ENCODE measurements at places on chromosomes 4 and X. TPM values are rescaled to one million over a fixed set of nuclear protein-coding genes. Genes with fewer than 3 reads are reported as not detected.
A peak's percentile ranks its signal among the peaks of the same experiment; 100 is the strongest.

GRCh38 chr4:16450031-16450430, 223.8 kb upstream of the TAPT1 start:
- no peak overlapping the region for H3K27ac ChIP-seq
- H3K4me3 ChIP-seq: no peak overlapping the region
- H3K36me3 ChIP-seq: no peaks in the 10 kb centered on the region
- no peaks in the 10 kb centered on the region for H3K27me3 ChIP-seq
- DNase-seq: no peak

GRCh38 chr4:16641971-16642370, 256.5 kb downstream of the LDB2 start:
- DNase-seq: no peak
- H3K27ac ChIP-seq: no peak overlapping the region
- H3K36me3 ChIP-seq: no peaks in the 10 kb centered on the region

DNA sequence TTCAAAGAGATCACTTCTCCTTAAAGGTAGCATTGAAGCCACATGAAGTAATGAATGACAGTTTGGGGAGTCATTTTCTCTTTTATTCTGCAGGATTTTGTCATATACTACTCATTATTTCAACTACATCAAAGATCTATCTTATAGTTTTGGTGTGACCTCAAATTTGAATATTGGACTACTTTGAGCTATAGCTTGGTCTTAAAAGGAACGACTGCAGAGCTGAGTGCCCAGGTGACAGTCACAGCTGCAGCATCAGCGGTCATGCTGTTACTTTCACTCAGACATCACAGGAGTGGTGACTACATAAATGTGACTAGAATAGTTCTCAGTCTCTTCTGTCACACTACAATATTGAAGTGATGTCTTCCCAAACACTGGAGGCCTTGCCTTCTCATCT, 10.7 kb upstream of the SPCS3 start:
- no peaks in the 10 kb centered on the region for H3K27me3 ChIP-seq
- H3K4me1 ChIP-seq: no peaks in the 10 kb centered on the region
- H3K4me3 ChIP-seq: no peak overlapping the region
- no peaks in the 10 kb centered on the region for H3K36me3 ChIP-seq

DNA sequence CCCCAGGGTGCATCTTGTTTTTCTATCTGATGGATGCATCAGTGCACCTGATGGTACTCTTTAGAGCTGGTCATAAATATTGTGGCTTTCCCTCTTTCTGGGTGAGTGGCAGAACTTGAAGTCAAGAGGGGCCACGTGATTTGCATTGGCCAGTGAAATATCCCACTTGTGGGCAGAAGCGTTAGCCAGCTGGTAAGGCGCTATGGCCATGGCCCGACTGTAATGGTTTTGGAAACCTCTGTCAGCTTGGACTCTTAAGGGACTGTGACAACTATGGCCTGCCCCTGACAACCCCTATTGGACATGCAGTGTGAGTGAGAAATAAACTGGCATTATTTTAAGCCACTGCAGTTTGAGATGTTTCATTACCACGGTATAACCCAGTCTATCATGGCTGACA, 72.8 kb downstream of the SEL1L3 start:
- H3K36me3 ChIP-seq: no peaks in the 10 kb centered on the region
- H3K4me1 ChIP-seq: no peaks in the 10 kb centered on the region
- H3K27me3 ChIP-seq: 0 out of 2 replicates have a peak, but pooled peaks cover 2% of the 10 kb centered on the region
- H3K4me3 ChIP-seq: no peak overlapping the region
- DNase-seq: no peak
- H3K27ac ChIP-seq: no peak overlapping the region

- H3K4me3 ChIP-seq: peak overlapping the region; percentile 75
- no peak for DNase-seq
- H3K27me3 ChIP-seq: no peaks in the 10 kb centered on the region
- H3K4me1 ChIP-seq: peaks cover 9% of the 10 kb centered on the region
Observed at GRCh38 chr4:105472871-105473323, 965 bp downstream of the PPA2 start.

- H3K4me1 ChIP-seq: no peaks in the 10 kb centered on the region
- H3K4me3 ChIP-seq: no peak overlapping the region
- no peaks in the 10 kb centered on the region for H3K36me3 ChIP-seq
- H3K27me3 ChIP-seq: no peaks in the 10 kb centered on the region
- H3K27ac ChIP-seq: no peak overlapping the region
Observed at GRCh38 chrX:100642290-100642689, 1.7 kb upstream of the SRPX2 start.

DNA sequence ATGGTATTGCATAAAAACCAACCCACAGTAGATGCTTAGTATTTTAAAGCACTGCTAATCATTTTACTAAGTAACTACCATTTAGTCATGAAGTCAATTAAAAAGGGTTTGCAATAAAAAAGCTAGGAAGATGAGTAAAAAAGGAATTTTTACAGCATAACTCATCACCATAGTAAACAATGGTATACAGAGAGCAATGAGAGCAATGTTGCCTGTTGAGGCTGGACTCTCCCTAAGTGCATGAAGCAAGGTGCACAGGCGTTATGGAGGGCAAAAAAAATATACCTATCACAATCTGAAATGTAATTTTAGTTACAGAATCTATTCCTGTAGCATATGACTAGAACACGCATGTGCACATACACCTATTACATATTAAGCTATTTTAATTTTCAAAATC, 129.6 kb upstream of the BMP3 start:
- no peak overlapping the region for H3K27ac ChIP-seq
- no peaks in the 10 kb centered on the region for H3K36me3 ChIP-seq
- H3K27me3 ChIP-seq: no peaks in the 10 kb centered on the region
- H3K4me3 ChIP-seq: no peak overlapping the region
- DNase-seq: no peak
- no peaks in the 10 kb centered on the region for H3K4me1 ChIP-seq

- no peaks in the 10 kb centered on the region for H3K4me1 ChIP-seq
- H3K27ac ChIP-seq: no peak overlapping the region
- no peak overlapping the region for H3K4me3 ChIP-seq
- DNase-seq: no peak
Observed at GRCh38 chrX:97389761-97390192, 506.1 kb downstream of the RPA4 start.

GRCh38 chrX:17377091-17377717, 2.2 kb downstream of the NHS start:
- H3K4me1 ChIP-seq: no peaks in the 10 kb centered on the region
- H3K36me3 ChIP-seq: no peaks in the 10 kb centered on the region
- no peak overlapping the region for H3K27ac ChIP-seq
- peak overlapping the region; percentile 34 for H3K4me3 ChIP-seq

DNA sequence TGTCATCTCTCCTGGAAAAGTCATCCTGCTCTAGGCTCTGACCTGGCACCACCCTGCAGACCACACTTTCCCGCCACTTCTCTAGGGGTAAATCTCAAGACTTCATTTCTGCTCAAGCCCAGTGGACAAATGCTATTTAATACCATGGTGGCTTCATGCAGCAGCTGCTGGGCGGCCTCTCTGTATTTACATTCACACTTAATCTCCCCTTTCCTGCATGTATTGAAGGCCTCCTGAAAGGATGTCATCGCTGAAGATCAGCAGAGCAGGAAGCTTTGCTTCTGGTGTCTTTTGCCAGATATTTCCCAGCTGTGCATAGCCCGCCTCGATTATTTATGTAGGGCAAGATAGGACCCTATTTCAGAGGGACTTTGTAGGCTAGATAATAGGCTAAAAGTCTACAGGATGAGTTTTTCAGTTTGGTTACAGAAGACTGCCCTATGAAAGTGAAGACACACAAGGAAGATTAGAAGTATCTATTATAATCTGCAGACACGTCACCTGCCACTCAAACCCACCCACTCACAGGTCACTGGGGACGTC, 17.2 kb downstream of the PROM1 start:
- H3K27me3 ChIP-seq: no peaks in the 10 kb centered on the region
- DNase-seq: no peak
- no peaks in the 10 kb centered on the region for H3K36me3 ChIP-seq
- H3K4me3 ChIP-seq: no peak overlapping the region
- H3K4me1 ChIP-seq: no peaks in the 10 kb centered on the region

DNA sequence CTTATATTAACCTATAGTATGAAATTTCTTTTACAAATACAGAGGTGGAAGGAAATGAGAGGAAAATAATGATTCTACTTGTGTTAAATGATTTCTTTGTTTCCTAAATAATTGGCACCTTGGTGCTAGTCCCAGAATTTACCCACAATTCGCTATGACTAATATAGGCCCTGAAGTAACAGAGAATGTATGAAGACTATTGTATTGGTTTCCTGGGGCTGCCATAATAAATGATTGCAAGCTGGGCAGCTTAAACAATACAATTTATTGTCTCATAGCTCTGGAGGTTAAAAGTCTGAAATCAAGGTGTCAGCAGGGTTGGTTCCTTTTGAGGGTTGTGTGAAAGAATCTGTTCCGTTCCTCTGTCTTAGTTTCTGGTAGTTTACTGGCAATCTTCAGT, 74.8 kb upstream of the GPRIN3 start:
- H3K36me3 ChIP-seq: no peaks in the 10 kb centered on the region
- no peaks in the 10 kb centered on the region for H3K27me3 ChIP-seq
- H3K4me3 ChIP-seq: no peak overlapping the region
- H3K4me1 ChIP-seq: no peaks in the 10 kb centered on the region
- no peak overlapping the region for H3K27ac ChIP-seq

GRCh38 chrX:125757794-125758564, 408.1 kb downstream of the DCAF12L2 start:
- H3K27me3 ChIP-seq: no peaks in the 10 kb centered on the region
- H3K4me1 ChIP-seq: no peaks in the 10 kb centered on the region
- no peak overlapping the region for H3K4me3 ChIP-seq
- H3K36me3 ChIP-seq: no peaks in the 10 kb centered on the region

DNA sequence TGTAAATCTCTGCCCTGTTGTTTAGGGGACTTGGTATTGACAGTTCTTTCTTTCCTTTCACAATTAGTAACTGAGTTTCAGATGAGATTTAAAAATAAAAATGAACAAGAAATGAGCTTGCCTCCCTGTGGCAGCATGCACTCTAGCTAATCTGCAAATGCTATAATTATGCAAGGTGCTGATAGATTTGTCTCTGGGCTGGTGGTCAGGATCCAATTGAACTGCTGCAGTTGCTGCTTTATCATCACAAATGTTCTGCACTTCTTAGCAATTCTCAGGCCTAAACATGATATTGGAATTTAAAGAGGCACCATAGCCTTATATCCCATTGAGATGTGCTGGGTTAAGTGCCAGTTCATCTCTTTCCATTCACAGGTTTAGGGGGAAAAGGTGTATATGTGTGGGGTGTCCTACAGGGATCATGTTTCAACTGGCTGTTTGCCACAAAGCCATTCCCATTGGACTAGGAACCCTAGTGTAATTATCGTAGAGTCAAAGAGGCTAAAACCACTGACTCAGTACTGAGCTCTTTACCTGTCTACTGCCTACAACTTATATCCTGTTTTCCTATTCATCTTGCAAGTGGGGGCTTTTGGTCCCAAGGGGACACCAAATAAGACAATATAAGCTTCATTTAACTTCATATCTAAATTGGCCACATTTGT, 260.3 kb upstream of the TEX13A start:
- no peaks in the 10 kb centered on the region for H3K36me3 ChIP-seq
- H3K27ac ChIP-seq: no peak overlapping the region
- no peak for DNase-seq
- H3K27me3 ChIP-seq: no peaks in the 10 kb centered on the region
- H3K4me1 ChIP-seq: no peaks in the 10 kb centered on the region

GRCh38 chrX:130555341-130555740, 153.6 kb downstream of the RBMX2 start:
- peaks cover 12% of the 10 kb centered on the region for H3K27me3 ChIP-seq
- H3K4me3 ChIP-seq: no peak overlapping the region
- no peak for DNase-seq
- H3K27ac ChIP-seq: no peak overlapping the region
- no peaks in the 10 kb centered on the region for H3K4me1 ChIP-seq
- no peaks in the 10 kb centered on the region for H3K36me3 ChIP-seq

GRCh38 chr4:8939840-8940742, 68.5 kb upstream of the HMX1 start:
- no peaks in the 10 kb centered on the region for H3K36me3 ChIP-seq
- no peaks in the 10 kb centered on the region for H3K4me1 ChIP-seq
- no peak for DNase-seq
- no peak overlapping the region for H3K4me3 ChIP-seq
- H3K27ac ChIP-seq: no peak overlapping the region

- no peaks in the 10 kb centered on the region for H3K27me3 ChIP-seq
- H3K36me3 ChIP-seq: no peaks in the 10 kb centered on the region
- peak; percentile 50 for DNase-seq
- H3K4me3 ChIP-seq: no peak overlapping the region
Observed at GRCh38 chr4:139872274-139872673, 206.7 kb downstream of the MGST2 start.

GRCh38 chr4:138494116-138494515, 252.0 kb upstream of the SLC7A11 start:
- no peak for DNase-seq
- H3K4me1 ChIP-seq: no peaks in the 10 kb centered on the region
- H3K27me3 ChIP-seq: no peaks in the 10 kb centered on the region

DNA sequence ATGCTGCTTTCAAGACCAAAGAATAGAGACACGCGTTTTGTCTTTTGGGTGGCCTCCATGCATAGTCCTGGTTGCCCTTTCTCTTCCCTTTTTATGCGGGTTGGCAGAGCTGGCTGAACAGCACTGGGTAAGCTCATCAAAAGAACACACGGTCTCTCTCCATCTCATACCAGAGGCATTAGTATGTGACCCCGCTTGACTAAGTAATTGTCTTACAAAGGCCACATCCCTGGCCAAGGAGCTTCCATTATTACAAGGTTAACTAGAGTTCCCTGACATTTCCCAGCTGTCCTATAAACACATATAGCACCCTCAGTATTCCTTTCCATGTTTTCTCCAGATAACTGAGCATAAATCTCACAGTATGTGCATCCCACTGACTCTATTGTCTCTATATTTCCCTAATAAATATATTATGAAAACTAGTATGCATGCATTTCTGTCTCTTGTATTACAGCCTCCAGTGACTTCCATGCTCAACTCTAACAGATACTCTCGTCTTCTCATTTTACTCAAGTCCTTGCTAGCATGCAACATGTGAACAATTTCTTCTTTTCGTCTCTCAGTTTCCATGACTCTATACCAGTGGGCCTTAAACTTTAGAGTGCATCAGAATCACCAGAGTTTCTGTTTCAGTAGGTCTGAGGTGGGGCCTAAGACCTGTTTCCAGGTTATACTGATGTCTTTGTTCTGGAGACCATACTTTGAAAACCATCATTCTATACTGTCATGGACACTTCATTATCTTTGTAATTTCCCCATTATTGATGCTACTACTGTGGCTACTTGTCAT, 247.7 kb upstream of the ARSJ start:
- no peaks in the 10 kb centered on the region for H3K27me3 ChIP-seq
- H3K27ac ChIP-seq: no peak overlapping the region
- no peak overlapping the region for H3K4me3 ChIP-seq

TCEAL2 gene
- total RNA-seq: not detected

ATP5ME gene
- total RNA-seq: 257 TPM

TRIM60 gene
- total RNA-seq: not detected

PLS3 gene
- total RNA-seq: 164 TPM

FATE1 gene
- total RNA-seq: not detected

SOD3 gene
- total RNA-seq: 1.0 TPM

RHOXF2 gene
- total RNA-seq: not detected

ASB5 gene
- total RNA-seq: not detected

FAM184B gene
- 0.03 TPM for total RNA-seq

MSMO1 gene
- total RNA-seq: 53.9 TPM

MAGEB17 gene
- total RNA-seq: not detected

GASK1B gene
- total RNA-seq: 1.1 TPM

NAP1L3 gene
- 0.49 TPM for total RNA-seq

HS6ST2 gene
- 0.26 TPM for total RNA-seq

PLAC8 gene
- 154 TPM for total RNA-seq

Data from Panc1 (cell line).